Hematopoietic multipotent progenitor cell (in vitro differentiated cells): ENCODE measurements at places on chromosomes 2 and 18. TPM values are rescaled to one million over a fixed set of nuclear protein-coding genes. Genes with fewer than 3 reads are reported as not detected.

Gene LYG2
- total RNA-seq, result not detected

GRCh38 chr2:136206613-136207012 lies 88.7 kb upstream of the CXCR4 start:
- DNase-seq, result no peak

GRCh38 chr18:56161566-56162260 lies 476.7 kb downstream of the TXNL1 start:
- no peak for DNase-seq

Gene SULT1C3
- not detected for total RNA-seq

DNA sequence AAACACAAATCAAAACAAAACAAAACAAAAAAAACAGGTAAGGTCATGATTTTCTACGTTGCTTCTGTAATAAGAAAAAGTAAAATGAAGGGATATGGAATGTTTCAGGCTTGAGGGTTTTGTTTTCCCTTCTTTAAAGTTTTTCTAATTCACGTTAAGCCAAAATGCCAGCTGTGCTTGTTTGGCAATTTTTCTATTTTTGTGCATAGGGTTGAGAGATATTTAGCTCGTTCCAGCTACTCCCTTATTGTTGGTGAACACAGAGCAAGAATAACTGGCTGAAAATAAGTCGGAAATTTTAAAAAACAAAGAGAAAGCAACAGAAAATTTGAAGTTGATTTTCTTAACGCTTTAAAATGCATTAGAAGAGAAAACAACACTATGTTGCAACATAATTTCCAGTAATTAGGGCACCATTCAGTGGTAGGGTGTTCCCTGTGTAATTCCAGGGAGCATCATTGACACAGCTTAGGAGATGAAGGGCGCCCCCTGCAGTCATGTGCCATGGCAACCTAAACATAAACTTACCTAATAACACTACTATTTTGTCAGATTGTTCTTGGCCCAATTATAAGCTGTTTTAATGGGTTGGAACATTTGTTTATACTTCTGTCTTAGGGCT lies 99.5 kb downstream of the DTNA start:
- no peak for DNase-seq

GRCh38 chr2:212327171-212327809 lies 211.3 kb downstream of the ERBB4 start:
- DNase-seq, result no peak

DNA sequence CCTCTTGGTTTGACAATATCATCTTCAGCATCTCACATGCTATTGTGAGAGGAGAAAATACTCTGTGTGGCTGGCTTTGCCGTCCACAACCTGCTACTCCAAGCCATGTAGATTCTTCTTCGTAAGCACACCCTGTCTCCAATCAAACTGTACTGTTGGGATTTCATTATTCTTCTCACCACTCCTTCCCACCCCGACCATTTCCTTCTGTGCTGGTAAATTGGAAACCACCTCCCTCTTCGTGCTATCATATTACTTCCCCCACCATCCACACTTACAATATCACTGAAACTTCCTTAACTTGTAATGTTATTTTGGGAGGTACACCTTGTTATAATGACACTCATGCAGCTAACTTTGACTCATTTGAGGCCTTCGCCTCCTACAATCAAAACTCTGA lies 3.2 kb upstream of the AGXT start:
- DNase-seq, result no peak

Gene CPS1
- total RNA-seq, result 0.54 TPM
